ENCODE measurements at places on chromosomes 1 and 21.

- DNase-seq = no peak
Measured at GRCh38 chr1:113459279-113459678, 69.0 kb downstream of the MAGI3 start.

GRCh38 chr1:77557053-77557452 lies 125.4 kb downstream of the ZZZ3 start:
- DNase-seq = no peak

- no peak for DNase-seq
Measured at GRCh38 chr1:88058205-88058604, 625.9 kb upstream of the PKN2 start.

DNA sequence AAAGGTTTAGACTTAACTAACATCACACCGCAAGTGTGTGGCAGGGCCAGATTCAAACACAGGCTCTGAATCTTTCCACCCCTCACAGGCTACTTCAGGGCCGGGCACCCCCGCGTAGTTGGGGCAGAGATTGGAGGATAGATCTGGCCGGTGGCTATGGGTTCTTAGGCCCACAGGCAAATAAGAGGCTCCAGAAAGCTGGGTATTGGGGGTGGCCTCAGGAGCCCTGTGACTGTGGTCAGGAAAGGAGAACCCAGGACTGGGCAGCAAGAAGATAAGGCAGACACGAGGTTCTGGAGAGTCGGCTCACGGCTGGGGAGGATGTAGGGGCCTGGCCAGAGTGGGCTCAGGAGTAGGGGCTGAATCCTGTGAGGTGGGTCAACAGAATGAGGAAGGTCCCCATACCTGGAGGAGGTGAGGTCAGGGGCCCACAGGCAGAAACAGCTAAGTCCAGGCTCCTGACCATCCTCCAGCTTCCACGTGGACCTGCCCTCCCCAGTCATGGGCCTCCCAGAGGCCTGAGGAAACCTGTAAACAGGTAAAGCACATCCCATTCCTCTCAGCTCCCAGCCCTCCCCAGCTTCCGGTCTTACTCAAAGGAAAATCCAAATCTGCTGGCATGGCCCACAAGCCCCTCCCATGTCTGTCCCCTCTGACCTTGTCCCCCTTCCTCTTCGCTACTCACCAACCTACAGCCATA lies 306.2 kb downstream of the MATN1 start:
- DNase-seq = peak; percentile 7

GRCh38 chr1:43534256-43534655 lies 3.6 kb downstream of the PTPRF start:
- DNase-seq = no peak

- no peak for DNase-seq
Measured at GRCh38 chr1:225737161-225737560, 40.5 kb upstream of the SRP9 start.

DNA sequence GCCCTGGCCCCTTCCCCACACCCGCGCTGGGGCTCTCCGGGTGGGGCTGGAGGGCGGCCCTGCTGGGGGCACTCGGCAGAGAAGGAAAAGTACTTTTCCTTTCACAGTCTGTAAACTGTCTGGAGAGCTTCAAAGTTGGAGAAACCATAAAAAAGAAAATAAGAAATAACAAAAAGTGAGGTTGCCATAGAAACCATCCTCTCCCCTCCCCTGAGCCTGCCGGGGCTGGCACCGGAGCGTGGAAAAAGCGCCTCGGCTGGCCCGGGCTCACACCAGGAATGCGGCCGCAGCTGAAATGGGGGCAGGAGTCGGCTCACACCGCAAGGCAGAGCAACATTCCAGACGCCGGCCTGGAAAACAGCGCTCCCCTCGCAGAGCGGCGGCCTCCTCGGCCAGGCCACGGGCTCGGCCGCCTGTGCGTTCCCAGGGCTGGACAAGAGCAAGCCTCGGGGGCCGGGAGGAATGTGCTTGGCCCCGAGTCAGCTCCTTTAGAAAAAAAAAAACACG lies 69.2 kb downstream of the MORN1 start:
- DNase-seq = no peak

DNA sequence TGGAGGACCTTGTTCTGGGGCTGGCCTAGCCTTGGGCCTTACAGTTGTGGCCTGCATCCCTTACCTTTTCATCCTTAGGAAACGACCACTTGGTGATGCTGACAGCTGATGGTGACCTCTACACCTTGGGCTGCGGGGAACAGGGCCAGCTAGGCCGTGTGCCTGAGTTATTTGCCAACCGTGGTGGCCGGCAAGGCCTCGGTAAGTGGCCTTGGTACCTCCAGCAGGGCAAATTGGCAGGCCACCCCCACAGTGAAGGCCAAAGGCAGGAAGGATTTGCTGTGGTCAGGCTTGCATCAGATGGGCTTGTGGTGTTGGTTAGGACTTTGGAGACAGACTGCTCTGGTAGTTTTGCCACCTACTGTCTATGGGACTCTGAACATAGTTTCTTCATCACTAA lies 17.7 kb upstream of the TRNAU1AP start:
- no peak for DNase-seq

- DNase-seq = no peak
Measured at GRCh38 chr1:237219751-237220642, 178.0 kb downstream of the RYR2 start.

- DNase-seq = no peak
Measured at GRCh38 chr1:43387976-43388599, 1.5 kb downstream of the MED8 start.

GRCh38 chr1:91527781-91528180 lies 27.1 kb downstream of the CDC7 start:
- DNase-seq = no peak

All from activated CD8-positive, alpha-beta T cell treated with anti-CD3 and anti-CD28 coated beads, Interleukin-2, amount 10 ng/mL, durations not matched to agents 7 days and 5 days (primary cell).